ENCODE measurements at places on chromosomes 5 and 9.
A peak's percentile ranks its signal among the peaks of the same experiment; 100 is the strongest.

- no peak for DNase-seq
These were observed 92.0 kb downstream of the DCP2 start for GRCh38 chr5:113068559-113068958.

DNA sequence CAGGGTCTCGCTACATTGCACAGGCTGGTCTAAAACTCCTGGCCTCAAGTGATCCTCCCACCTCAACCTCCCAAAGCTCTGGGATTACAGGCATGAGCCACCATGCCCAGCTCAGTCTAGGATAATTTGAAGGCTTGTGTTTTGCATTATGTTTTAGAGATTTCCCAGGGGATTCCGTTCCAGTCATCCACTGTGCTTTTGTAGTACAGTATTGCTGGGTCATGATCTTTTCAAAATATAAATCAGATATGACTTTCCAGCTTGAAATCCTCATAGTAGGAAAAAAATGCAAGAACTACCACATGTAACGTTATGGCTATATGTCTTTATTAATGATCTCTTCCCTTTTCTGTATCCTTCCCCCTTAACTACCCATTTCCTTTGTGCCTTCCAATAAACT is 338.1 kb downstream of the PRELID2 start:
- DNase-seq: no peak

DNA sequence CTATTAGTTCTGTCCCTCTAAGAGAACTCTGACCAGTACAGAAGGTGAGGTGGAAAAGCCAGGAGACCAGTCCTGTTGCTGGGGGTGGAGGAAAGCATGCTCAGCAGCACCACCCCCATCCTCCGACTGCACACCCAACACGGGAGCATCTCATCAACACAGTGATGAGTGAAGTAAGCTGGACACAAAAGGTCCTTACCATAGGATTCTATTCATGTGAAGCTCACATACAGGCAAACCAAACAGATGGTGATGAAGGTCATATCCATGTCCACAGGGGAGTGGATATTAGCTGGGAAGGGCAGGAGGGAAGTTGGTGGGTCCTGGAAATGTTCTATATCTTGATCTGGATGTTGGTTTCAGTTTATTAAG is 14.8 kb upstream of the MARCHF6 start:
- no peak for DNase-seq

- no peak for DNase-seq
These were observed 92.7 kb downstream of the VCAN start for GRCh38 chr5:83564069-83564749.

DNA sequence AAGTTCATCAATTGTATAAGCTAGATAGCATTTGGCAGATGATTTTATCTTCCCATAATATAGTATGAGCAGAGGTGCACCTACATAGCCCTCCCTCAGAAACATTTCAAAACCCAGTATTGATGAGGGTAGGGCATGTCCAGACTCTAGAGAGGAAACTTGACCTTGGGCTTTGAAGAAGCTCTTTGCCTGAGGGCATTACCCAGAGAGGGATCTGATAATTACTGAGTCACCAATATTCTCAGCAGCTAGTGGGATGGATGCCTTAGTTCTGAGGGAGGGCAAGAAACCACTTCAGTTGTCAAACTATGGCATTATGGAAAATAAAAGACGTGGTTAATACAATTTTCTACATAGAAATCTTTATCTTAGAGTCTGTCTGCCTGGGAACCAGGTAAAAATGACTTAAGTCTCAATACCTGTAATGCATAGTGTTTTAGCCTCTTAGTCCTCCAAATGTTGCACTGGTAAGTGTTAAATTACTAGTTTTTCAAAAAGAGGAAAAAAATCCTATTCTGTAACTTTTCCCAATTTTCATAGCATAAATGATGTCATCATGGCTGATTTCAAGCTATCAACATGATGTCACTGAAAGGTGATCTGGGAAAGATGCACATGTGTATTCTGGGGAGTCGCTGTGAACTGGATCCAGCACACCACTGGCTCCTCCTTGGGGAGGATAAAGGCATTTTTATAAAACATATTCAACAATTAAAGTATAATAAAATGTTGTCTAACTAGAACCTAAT is 809.0 kb downstream of the KCTD16 start:
- DNase-seq: no peak

GRCh38 chr5:154368041-154368800 is 77.6 kb upstream of the SAP30L start:
- DNase-seq: no peak

DNA sequence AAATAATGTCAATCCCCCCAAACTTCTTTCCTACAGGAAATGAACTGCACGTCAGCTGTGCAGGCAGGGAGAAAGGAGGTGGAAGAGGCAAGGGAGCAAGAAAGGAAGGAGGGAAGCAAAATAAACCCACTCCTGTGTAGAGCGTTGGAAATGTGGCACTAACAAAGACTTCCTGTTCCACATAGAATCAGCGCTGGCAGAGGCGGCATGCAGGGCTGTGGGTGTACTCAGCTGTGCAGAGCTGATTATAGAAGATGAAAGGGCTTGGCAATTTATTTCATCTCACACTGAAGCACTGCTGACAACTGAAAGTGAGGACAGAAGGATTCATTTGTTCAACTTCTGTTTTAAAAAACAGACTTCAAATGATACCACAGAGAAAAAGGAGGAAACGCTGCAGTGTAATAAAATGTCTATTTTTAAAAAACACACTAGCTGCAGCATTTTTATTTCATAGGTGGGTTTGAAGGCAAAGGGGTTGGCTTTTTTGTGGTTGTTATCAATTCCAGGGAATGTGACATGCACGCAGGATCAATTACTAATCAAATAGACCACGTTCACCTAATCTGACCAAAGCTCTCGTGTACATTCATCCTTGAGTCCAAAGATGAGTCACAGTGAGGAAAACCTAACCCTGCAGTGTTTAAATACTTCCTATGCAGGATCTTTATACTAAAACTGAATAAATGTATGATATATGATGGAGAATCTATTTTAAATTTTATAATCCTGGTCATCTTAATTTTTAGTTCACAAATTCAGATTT is 583.5 kb downstream of the ZNF608 start:
- DNase-seq: peak; percentile 49

- DNase-seq: no peak
These were observed 18.1 kb downstream of the ARHGEF37 start for GRCh38 chr5:149599375-149599774.

GRCh38 chr5:111783537-111783936 is 26.5 kb upstream of the NREP start:
- DNase-seq: no peak

DNA sequence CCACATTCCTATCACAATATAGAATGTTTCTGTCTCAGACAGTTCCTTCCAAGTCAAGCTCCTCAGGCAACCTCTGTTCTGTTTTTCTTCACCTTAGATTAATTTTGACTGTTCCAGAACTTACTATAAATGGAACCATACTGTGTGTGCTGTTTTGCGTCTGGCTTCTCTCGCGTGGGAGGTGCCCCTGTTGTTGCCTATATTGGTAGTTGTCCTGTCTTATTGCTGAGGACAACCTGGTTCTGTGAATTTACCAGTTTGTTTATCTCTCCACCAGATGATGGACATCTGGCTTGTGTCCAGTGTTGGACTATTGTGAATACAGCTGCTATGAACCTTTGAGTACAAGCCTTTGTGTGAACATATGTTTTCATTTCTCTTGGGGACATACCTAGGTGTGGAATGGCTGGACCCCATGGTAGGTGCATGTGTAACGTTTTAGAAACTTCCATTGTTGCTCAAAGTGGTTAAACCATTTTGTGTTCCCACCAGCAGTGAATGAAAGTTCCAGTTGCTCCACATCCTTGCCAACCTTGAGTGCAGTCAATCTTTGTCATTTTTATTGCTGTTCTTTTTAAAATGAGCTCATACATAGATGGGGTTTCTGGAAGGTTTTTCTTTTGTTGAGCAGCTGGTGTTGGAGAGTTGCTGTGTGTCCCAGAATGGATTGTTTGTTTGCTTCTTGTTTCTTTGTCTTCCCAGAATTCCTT is 18.1 kb downstream of the HMCN2 start:
- no peak for DNase-seq

- DNase-seq: no peak
These were observed 500.2 kb upstream of the ADAMTS16 start for GRCh38 chr5:4639946-4640345.

- no peak for DNase-seq
These were observed 30.4 kb downstream of the PTTG1 start for GRCh38 chr5:160452036-160452435.

DNA sequence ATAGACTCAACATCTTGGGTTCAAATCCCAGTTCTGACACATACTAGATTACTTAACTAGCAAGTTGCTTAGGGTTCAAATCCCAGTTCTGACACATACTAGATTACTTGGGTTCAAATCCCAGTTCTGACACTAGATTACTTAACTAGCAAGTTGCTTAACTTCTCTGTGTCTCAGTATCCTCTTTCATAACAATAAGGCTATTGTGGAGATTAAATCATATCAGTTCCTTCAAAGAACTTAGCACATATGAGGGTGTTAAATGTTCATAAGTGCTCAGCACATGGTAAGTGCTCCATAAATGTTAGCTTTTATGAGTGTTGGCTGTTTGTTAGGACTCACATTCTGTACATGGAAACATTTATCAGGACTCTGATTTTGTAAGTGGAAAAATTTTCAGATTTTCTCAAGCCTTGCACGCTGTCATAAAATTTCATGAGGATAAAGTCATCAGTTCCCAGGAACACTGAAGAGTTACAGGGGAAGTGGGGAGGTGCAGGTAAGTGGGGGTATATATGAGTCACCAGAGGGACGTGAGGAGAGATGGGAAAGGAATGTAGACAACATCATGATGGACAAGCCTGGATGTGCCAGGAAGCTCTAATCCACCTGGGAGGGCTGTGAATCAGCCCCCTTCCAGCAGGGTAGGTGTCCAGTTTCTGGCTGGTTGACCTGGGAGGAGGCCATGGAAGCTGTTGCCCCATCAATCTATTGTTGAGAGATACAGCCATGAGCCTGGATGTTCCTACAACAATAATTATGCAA is 532.2 kb upstream of the WWC1 start:
- no peak for DNase-seq

DNA sequence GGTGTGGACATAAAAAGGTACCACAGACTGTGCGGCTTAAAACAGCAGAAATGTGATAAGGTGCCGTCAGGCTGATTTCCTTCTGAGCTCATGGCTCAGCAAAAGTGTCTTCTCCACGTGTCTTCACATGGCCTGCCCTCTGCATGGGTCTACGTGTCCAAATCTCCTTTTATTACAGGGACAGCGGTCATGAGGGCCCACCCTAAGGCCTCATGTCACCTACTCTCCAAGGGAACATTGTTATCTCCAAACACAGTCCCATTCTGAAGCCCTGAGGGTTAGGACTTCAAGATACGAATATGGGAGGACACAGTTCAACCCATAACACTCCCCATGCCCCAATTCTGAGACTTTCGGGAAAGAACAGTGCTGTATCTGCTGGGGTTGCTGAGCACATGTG is 35.2 kb downstream of the COL23A1 start:
- no peak for DNase-seq

GRCh38 chr5:75538211-75538610 is 26.5 kb downstream of the POLK start:
- DNase-seq: no peak

GRCh38 chr5:3187771-3188425 is 407.7 kb upstream of the IRX1 start:
- no peak for DNase-seq

DNA sequence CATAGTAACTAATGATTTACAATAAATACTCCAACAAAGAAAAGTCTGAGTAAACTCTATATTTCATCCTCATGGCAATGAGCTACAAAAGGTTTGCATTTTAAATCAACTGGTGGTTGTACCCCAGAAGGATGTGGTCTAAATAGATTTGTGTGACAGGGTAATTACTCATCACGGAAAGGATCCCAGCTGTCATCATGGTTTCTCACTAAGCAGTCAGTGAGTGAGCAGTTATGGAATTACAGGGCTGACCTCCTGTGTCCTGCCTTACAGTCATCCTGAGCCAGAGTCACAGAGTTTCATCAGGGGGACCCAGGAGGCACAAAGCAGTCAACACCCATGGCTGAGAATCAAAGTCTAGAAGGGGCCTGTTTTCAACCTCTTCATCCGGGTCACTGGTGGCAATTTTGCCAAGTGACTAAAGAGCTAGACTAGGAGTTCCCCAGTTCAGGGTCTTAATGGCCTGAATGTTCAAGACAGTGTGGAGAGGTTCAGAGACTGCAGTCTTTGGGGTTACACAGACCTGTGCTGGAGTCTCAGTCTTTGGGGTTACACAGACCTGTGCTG is 210.7 kb upstream of the SLC24A2 start:
- no peak for DNase-seq

- DNase-seq: no peak
These were observed 80.1 kb downstream of the FBXW11 start for GRCh38 chr5:171926311-171926710.

GRCh38 chr9:2425676-2426075 is 195.9 kb upstream of the VLDLR start:
- DNase-seq: no peak

GRCh38 chr5:113663879-113664541 is 150.5 kb downstream of the YTHDC2 start:
- no peak for DNase-seq

DNA sequence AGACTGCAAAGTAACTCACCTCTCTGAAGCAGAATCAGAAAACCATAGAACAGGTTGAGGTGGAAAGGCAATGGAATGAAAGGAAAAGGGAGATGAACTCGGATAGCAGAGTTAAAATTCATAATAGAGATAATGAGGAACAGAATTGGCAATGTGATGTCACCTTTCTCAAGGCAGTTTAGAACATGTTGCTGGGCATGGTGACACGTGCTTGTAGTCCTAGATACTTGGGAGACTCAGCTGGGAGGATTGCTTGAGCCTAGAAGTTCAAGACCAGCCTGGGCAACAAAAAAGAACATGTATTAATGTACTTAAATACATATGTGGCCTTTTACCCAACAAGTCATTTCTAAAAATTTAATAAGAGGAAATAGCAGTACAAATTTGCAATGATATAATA is 81.6 kb upstream of the MIER3 start:
- no peak for DNase-seq

- no peak for DNase-seq
These were observed 328.9 kb upstream of the MEF2C start for GRCh38 chr5:89211836-89212235.

GRCh38 chr9:117825609-117826347 is 121.6 kb downstream of the TLR4 start:
- no peak for DNase-seq

DNA sequence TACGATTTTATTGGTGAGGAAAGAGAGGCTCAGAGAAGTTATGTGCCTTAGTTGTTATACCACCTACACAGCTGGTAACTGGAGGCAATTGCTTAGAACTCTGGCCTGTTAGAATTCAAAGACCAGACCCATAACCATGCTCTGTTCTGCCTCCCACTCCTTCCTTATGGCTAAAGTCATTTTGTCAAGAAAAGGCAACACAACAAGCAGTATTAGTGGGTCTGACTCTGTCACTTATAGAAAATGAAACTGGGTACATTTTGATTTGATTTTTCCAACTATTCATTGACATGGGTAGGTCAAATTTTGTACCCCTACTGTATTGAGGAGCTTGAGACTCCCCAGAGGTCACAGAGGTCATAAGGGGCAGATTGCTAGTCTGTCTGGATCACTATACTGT is 44.5 kb upstream of the NR3C1 start:
- no peak for DNase-seq

- DNase-seq: no peak
These were observed 58.4 kb downstream of the PCSK1 start for GRCh38 chr5:96374653-96375052.

Measured in NCI-H1436 treated with DMSO at 0.1 percent for 48 hours (cell line).